B cell (primary cell): ENCODE measurements at places on chromosomes 2 and 18. TPM values are rescaled to one million over a fixed set of nuclear protein-coding genes. Genes with fewer than 3 reads are reported as not detected.

- no peaks in the 10 kb centered on the region for H3K27me3 ChIP-seq
- no peak overlapping the region for H3K27ac ChIP-seq
- H3K4me1 ChIP-seq = peaks cover 4% of the 10 kb centered on the region
- no peak overlapping the region for H3K4me3 ChIP-seq
- no peaks in the 10 kb centered on the region for H3K36me3 ChIP-seq
- no peak for DNase-seq
These were observed 38.5 kb upstream of the GALNT14 start for GRCh38 chr2:31176742-31177141.

GRCh38 chr2:85418132-85419008 lies at the start of gene SH2D6:
TSS of gene SH2D6 (plus strand) at chr2:85418714. CDS start at chr2:85429466, 10,752 bp downstream.
- peak within 1 kb of the TSS; percentile 85 for H3K27ac ChIP-seq
- no peaks in the 10 kb centered on the region for H3K36me3 ChIP-seq
- DNase-seq = peak; percentile 92
- peaks cover 45% of the 10 kb centered on the region for H3K4me1 ChIP-seq

DNA sequence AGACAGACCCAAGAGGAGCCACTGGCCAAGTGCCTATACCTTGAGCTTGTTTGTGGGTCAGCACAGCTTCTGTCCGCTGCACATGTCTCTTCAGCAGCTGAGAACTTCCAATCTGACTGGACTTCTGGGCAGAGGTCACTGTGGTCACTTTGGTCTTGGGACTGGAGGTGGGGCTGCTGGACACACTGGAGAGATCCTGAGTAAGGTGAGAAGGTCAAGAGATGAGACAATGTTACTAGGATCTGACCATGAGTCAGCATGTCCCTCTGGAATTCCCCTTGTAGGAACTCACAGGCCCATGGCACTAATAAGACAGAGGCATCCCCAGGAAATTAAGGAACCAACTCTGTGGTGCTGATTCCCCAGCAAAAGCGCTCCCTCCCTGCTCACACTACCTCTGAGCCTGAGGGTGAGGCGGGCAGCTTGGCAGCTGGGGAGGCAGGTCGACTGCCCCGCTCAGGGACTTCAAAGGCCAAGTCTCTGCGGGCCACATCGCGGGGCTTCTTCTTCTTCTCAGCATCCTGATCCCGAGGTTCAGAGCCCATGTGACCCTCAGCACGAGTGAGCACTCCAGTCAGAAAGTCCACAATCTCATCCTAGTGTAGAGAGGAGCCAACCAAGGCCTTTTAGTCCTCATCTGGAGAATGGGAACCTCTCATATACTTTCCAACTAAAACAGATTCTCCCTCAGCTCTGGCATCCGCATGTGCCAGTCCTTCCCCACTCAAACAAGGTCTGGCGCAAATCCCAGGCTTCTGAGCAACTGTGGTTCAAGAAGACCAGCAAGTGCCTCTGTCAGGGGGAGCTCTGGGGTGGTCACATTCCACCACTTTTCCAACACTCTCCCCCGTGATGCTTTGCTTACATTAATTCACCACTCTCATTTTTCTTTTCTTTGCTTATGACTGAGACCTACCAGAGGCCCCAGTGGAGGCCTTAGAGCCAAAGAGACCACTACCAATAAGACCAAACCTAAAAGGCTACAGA lies 29.4 kb downstream of the KANSL3 start:
- H3K4me1 ChIP-seq = no peaks in the 10 kb centered on the region
- DNase-seq = no peak
- H3K4me3 ChIP-seq = no peak overlapping the region
- H3K36me3 ChIP-seq = peaks cover 96% of the 10 kb centered on the region

GRCh38 chr2:45612731-45613130 lies 1.7 kb upstream of the SRBD1 start:
- H3K27ac ChIP-seq = no peak overlapping the region
- no peak overlapping the region for H3K4me3 ChIP-seq
- no peaks in the 10 kb centered on the region for H3K36me3 ChIP-seq
- peaks cover 13% of the 10 kb centered on the region for H3K4me1 ChIP-seq

GRCh38 chr2:97675430-97676113 lies 6.1 kb downstream of the C2orf92 start:
- H3K27me3 ChIP-seq = no peaks in the 10 kb centered on the region
- no peaks in the 10 kb centered on the region for H3K36me3 ChIP-seq
- no peak overlapping the region for H3K4me3 ChIP-seq
- H3K4me1 ChIP-seq = peaks cover 5% of the 10 kb centered on the region
- no peak for DNase-seq
- no peak overlapping the region for H3K27ac ChIP-seq

GRCh38 chr2:216784456-216784855 lies 75.4 kb downstream of the TNP1 start:
- no peaks in the 10 kb centered on the region for H3K27me3 ChIP-seq
- H3K36me3 ChIP-seq = no peaks in the 10 kb centered on the region
- H3K27ac ChIP-seq = no peak overlapping the region

DNA sequence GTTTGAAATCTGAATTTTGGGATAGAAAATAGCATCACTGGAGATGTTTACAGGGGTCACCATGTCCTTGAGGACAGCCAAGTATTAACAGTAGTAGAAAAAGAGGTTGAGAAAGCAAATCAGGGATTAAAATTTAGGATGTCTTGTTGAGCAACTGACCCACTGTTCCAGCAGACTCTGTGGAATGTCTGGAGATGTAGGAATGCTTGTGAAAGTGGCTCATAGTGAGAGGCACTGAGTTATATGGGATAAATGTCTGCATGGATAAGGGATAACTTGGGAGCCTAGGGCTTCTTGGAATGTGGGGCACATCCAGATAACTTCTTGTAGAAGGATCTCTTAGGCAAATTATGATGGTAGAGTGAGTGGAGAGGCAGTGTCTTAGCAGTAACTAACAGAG lies 495.0 kb downstream of the TMX3 start:
- H3K4me3 ChIP-seq = no peak overlapping the region
- DNase-seq = no peak
- no peak overlapping the region for H3K27ac ChIP-seq
- no peaks in the 10 kb centered on the region for H3K4me1 ChIP-seq
- no peaks in the 10 kb centered on the region for H3K36me3 ChIP-seq
- H3K27me3 ChIP-seq = no peaks in the 10 kb centered on the region

- H3K27me3 ChIP-seq = no peaks in the 10 kb centered on the region
- no peaks in the 10 kb centered on the region for H3K4me1 ChIP-seq
- no peak overlapping the region for H3K4me3 ChIP-seq
- DNase-seq = no peak
- no peaks in the 10 kb centered on the region for H3K36me3 ChIP-seq
- no peak overlapping the region for H3K27ac ChIP-seq
These were observed 138.6 kb upstream of the CDCA7 start for GRCh38 chr2:173216051-173216450.

GRCh38 chr2:113309655-113310387 lies 31.1 kb upstream of the PAX8 start:
- no peaks in the 10 kb centered on the region for H3K27me3 ChIP-seq
- H3K4me3 ChIP-seq = no peak overlapping the region
- no peak for DNase-seq
- no peaks in the 10 kb centered on the region for H3K36me3 ChIP-seq
- H3K4me1 ChIP-seq = no peaks in the 10 kb centered on the region
- no peak overlapping the region for H3K27ac ChIP-seq

DNA sequence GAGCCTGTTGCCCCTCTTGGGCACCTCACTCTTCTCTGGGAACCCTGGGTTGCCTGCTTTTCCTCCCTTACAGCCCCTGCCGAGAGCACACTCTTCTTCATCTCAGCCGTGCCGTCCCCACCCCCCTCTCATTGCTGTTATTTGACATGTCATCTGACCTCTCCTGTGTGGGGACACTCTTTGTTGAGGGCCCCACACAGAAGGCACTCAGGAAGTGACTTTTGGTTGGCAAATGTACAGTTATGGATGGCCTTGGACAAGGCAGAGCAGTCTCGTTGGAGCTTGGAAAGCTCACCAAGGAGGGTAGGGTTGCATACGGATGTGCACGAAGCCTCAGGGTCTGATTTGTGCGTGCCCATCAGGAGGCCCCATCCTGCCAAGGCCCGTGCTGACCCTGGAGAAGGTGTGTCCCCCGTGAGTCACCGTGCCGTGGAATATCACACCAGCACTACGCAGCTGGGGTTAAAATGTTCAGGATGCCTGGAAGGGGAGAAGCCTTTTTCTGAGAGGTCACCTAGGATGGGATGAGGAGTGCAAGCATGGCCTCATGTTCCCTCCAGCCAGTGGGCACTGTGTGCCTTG lies 93.9 kb downstream of the CTIF start:
- no peaks in the 10 kb centered on the region for H3K27me3 ChIP-seq
- DNase-seq = no peak
- no peak overlapping the region for H3K4me3 ChIP-seq

DNA sequence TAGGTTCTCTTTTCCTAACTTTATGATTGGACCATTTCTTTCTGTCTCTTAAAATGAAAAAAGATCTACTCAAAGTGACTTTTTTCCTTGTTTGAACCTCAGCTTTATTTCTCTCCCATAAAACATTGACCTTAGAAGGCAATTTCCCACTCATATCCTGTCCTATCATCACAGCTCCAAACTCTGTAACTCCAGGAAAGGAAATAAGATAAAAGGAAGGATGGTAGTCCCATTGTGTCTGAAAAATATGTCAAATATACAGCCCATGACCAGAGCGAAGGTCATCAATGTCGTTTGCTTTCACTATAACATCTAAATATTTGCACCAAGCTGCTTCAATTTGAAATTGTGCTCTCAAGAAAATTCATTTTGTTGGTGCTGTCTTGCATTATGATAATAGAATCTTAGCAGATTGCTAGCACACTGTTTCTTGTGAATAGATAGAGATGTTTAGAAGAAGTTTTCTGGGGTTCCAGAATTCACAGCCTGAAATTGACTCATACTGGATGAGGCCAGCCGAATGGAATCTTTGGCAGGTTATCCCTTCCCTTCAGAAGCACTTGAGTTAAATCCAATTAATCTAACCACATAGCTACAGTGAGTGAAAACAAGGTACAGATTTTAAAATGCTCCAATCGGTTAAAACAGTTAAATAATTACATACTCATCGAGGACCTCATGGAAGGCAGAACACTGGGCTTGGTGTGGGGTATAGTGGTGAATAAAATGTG lies 95.1 kb downstream of the CRIM1 start:
- peaks cover 1% of the 10 kb centered on the region for H3K36me3 ChIP-seq
- H3K27ac ChIP-seq = no peak overlapping the region
- no peak for DNase-seq
- H3K27me3 ChIP-seq = no peaks in the 10 kb centered on the region

- H3K27ac ChIP-seq = no peak overlapping the region
- DNase-seq = no peak
- no peaks in the 10 kb centered on the region for H3K27me3 ChIP-seq
- H3K36me3 ChIP-seq = no peaks in the 10 kb centered on the region
These were observed 131.9 kb downstream of the TGIF1 start for GRCh38 chr18:3581890-3582289.

DNA sequence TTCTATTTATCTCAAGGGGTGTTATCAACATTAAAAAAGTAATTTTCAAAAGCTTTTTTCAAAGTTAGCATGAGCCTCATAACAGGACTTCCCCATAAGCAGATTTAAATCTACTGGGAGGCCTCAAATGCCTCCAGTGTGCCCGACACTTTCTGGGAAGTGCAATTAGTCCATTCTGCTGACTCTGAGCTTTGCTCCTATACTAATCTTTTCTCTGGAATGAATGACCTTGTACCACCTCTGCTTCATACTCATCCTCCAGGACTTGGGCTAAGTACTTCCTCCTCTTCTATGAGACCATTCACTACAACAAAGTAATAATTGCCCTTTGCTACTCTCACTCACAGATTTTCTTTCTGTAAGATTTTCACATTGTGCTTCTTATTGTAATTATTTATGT lies 111.1 kb downstream of the RIT2 start:
- H3K27me3 ChIP-seq = no peaks in the 10 kb centered on the region
- H3K4me1 ChIP-seq = no peaks in the 10 kb centered on the region
- no peak overlapping the region for H3K4me3 ChIP-seq
- no peak overlapping the region for H3K27ac ChIP-seq
- H3K36me3 ChIP-seq = no peaks in the 10 kb centered on the region

DNA sequence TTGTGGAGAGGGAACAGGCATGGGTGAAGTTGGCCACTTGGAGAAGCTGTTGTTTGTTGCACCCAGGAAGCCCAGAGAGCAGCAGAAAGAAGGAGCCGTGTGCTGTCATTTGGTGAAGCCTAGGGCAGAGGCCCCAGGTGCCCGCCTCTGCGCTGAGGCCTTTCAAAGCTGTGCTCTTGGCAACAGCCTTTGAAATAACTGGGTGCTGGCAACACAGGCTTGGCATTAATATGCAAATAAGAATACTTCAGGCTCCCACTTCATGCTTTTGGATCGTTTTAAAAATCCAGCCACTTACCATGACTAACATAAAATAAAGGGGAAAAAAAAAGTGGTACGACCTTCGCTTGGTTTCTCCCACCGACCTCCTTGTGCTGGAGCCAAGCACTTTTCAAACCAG lies 41.1 kb downstream of the DHRS9 start:
- no peak for DNase-seq
- H3K4me1 ChIP-seq = peaks cover 20% of the 10 kb centered on the region
- H3K27ac ChIP-seq = no peak overlapping the region
- no peak overlapping the region for H3K4me3 ChIP-seq
- H3K36me3 ChIP-seq = no peaks in the 10 kb centered on the region

- no peaks in the 10 kb centered on the region for H3K4me1 ChIP-seq
- H3K27me3 ChIP-seq = no peaks in the 10 kb centered on the region
- no peaks in the 10 kb centered on the region for H3K36me3 ChIP-seq
- no peak for DNase-seq
These were observed 13.1 kb upstream of the CETN1 start for GRCh38 chr18:567122-567521.

GRCh38 chr2:60629801-60630385 lies 76.4 kb upstream of the BCL11A start:
- no peaks in the 10 kb centered on the region for H3K36me3 ChIP-seq
- DNase-seq = no peak

- H3K27ac ChIP-seq = no peak overlapping the region
- peaks cover 22% of the 10 kb centered on the region for H3K4me1 ChIP-seq
- H3K4me3 ChIP-seq = no peak overlapping the region
These were observed 201.1 kb downstream of the PRKCE start for GRCh38 chr2:45852450-45853150.

DNA sequence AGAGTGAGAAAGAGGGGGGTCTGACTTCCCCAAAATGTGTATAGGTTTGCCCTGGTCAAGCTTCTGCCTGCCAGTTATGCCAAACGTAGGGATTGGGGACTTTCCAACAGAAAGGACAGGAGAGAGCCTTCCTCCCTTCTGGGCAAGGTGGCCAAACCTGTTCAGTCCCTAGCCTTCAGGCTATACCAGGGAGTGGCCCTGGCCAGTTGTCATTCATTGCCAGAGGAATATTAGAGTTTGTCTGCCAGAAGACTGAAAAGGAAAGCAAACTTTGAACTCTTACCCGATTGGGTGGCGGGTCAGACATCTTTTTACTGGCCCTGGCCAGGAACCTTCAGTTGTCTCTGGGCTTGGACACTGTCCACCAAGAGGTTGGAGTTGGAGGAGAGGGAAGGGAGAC lies 22.1 kb downstream of the RAB3GAP1 start:
- DNase-seq = no peak
- H3K4me3 ChIP-seq = no peak overlapping the region
- no peak overlapping the region for H3K27ac ChIP-seq
- H3K36me3 ChIP-seq = peaks cover 4% of the 10 kb centered on the region
- H3K27me3 ChIP-seq = no peaks in the 10 kb centered on the region

The MIB1 gene
- polyA plus RNA-seq = 1.8 and 3.4 TPM in 2 replicates

The PDE1A gene
- polyA plus RNA-seq = 0.06 and 0.07 TPM in 2 replicates

The NT5C1B gene
- not detected in 2 replicates for polyA plus RNA-seq

The NR4A2 gene
- polyA plus RNA-seq = 177 and 315 TPM in 2 replicates

The RNF181 gene
- 112 and 151 TPM in 2 replicates for polyA plus RNA-seq

The IL37 gene
- polyA plus RNA-seq = not detected in 2 replicates

The MC2R gene
- not detected in 2 replicates for polyA plus RNA-seq
